ENCODE measurements at places on chromosomes 13 and 19. TPM values are rescaled to one million over a fixed set of nuclear protein-coding genes. Genes with fewer than 3 reads are reported as not detected.
A peak's percentile ranks its signal among the peaks of the same experiment; 100 is the strongest.

Gene ATCAY
- 1.3 TPM for total RNA-seq

Gene NLRP7
- not detected for total RNA-seq

Gene MRPS31
- total RNA-seq, result 14.6 TPM

Gene DCT
- total RNA-seq, result 0.17 TPM

Gene NLRP12
- 0.26 TPM for total RNA-seq

Gene DPF1
- not detected for total RNA-seq

Gene NLRP5
- total RNA-seq, result not detected

Gene KLK12
- total RNA-seq, result not detected

DNA sequence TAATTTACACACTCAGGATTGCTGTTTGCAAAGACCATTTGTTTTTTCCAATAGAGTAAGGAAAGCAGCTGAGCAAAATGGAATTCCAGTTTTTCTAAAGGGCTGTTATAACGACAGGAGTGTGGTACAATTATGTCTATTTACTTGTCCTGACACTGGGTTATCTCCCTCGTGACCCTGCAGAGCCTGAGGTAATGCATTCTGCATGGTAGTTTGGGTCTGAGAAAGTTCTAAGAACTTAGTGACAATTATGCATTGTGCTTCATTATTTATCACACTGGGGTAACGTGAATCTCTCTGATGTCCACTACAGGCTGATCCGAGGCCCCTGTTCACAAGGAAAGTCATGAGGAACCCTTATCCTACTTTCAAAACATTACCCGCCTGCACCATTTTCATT lies 50.7 kb upstream of the EDNRB start:
- no peak for DNase-seq

DNA sequence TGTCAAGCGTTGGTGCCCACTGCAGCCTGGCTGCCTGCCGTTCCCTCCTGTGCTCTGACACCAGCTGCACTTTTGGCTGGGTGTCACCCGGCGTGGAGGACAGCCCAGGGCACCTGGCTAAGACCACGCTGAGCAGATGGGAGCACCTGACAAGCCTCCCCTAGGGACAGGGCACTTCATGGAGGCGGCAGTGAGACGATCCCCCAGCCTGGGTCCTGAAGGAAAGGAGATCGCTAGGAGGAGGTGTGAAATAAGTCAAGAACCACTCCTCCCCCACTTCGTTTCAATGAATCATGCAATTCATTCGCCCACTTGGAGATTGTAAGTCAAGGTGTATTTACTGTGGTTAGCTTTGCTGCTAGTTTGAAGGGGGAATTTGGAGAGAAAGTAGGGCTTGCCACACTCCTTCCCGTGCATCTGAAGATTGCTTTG lies 38.8 kb downstream of the VSTM2B start:
- no peak for DNase-seq

- peak; percentile 93 for DNase-seq
Observed at GRCh38 chr19:53424968-53425597, 6.7 kb upstream of the ZNF761 start.

DNA sequence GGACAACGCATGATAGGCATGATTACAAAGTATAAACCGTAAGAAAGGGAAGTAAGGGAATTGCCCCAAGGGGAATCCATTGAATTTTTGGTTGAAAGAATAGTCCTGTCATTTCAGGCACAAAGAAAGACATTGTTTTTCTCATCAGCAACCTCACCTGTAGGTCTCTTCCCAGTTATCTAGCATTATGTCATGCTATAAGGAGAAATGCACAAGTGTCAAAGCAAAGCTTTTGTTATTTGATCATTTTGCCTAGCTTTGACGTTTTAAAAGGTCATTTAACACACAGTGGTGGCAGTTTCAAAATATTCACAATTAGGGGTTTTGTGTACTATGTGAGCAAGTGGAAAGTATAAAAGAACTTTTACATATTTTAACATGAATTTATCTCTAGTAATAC lies 796.2 kb upstream of the MIR17HG start:
- no peak for DNase-seq

DNA sequence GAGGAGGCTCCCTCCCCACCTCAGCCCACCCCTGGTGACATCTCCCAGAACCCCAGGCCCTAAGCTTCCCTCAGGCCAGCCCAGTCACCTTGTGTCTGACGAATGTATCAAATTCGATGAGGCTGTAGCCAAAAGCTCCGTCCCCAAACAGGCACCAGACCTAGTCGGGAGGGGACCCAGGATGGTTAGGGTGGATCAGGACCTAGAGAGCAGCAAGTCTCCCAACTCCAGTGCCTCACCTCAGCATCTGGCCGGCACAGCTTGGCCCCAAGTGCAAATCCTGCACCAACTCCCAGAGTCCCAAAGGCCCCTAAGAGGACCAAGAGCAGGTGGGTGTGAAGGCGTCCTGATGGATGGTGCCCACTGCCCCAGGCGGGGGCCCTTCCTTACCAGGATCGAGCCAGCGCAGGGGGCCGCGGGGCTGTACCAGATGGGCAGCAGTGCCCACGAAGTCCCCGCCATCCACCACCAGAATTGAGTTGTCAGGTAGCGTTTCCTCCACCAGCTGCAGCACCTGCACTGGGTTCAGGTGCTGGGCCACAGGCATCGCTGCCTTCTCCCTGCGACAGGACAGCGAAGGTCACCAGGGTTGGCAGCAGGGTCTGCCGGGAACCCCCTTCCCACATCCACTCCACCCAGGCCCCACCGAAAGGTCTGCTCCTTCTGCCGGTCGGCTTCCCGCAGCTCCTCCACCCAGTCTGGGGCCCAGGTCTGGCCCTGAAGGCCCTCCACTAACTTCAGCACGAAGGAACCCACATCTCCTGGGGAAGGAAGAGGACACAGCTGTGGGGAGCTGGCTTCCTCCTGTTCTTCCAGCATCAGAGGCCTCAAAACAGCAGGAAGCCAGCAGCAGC lies 8.8 kb downstream of the SYDE1 start:
- no peak for DNase-seq

DNA sequence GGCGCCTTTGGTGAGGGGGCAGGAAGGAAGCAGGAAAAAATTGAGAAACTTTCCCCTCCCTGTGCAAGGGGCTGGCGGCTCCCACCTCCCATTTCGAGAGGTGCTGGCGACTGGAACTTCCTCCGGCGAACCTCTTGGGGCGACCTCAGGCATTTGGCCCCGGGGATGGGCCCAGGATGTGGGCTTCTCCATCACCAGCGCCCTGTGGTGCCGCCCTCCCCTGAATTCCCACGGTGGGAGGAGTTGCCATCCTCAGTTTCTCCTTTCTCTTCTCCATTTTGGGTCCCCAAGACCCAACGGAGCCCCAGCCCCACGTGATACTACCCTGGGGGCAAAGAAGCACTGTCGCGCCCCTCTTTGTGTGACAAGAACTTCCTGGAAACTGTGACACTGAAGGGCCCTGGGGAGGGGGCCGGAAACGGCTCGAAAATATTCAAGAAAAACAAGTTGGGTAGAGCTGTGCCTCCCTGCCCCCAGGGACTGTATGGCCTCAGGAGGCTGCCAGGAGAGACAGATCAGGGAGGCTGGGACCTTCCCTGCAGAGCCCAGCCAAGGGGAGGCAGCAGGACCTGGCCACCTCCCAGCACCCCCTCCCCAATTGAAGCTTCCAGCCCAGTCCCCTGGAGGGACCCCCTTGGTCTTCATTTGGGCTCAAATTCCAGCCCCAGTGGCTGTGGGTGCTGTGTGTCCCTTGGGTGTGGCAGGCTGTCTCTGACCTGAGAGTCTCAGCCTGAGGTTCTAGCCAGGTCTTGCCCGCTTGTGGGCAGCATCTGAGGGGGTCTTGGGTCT lies 16.2 kb upstream of the AP1M2 start:
- DNase-seq, result no peak

DNA sequence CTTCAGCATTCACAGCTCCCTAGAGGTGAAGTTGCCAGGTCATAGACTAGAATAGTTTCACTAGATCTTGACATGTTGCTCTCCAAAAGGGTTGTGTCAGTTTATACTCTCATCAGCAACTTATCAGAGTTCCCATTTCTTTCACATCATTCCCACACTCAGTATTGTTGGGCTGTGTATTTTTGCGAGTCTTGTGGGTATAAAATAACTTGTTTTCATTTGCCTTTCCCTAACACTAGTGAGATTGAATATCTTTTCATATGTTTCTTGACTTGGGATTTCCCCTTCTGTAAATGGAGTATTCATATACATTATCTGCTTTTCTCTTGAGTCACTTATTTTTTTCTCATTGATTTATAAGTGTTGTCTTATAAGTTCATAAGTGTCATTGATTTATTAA lies 55.2 kb upstream of the GPR183 start:
- no peak for DNase-seq

GRCh38 chr19:39405958-39406655 lies 540 bp upstream of the ZFP36 start:
- no peak for DNase-seq

DNA sequence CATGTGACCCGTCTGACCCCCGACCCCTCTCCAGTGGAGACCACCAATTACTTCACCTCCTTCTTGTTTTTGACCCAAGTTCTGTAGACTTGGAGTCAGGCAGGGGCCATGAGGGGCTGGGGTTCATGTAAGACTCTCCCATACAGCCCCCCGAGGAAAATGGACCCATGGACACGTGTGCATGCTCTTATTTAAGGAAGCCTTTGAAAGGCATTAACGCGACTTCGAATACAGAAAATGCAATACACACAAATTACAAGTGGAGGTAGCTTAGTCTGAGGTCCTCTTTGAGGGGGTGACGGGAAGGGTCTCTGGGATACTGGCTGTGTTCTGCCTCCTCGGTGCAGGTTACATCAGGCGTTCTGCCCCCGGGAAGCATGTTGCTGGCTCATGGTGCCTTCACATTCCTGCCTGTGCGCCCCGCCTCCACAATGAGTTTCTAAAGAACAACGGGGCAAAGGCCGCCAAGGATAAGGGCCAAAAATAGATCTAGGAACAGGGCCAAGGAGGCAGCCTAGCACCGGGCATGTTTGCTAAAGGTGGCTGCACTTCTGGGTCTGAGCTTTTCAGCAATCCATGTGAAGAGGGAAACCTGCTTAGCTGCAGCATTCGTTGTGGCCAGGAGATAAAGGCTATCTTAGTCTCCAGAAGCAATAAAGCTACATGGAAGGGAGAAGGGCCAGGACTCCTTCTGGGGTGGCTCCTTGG lies 54.5 kb downstream of the RAB20 start:
- DNase-seq, result no peak

DNA sequence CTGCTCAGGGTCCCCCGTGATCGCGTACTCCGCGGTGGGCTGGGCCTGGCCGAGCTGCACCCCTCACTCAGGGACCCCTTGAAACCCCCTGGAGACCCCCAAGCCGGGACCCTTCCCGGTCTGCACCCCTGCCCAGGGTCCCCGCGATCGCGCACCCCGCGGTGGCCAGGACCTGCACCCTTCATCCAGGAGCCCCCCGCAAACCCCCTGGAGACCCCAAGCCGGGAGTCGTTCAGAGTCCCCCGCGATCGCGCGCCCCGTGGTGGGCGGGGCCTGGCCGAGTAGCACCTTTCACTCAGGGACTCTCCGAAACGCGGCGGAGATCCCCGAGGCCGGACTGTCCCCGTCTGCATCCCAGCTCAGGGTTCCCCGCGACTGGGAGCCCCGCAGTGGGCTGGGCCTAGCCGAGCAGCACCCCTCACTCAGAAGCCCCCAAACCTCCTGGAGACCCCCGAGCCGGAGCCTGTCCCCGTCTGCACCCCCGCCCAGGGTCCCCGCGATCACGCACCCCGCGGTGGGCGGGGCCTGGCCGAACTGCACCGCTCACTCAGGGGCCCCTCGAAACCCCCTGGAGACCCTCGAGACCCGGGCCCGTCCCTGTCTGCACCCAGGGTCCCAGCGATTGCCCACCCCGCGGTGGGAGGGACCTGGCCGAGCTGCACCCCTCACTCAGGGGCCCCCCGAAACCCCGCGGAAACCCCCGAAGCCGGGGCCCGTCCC lies 748 bp downstream of the LMNB2 start:
- no peak for DNase-seq

GRCh38 chr19:4693471-4694121 lies 23.5 kb upstream of the MYDGF start:
- no peak for DNase-seq

- no peak for DNase-seq
Observed at GRCh38 chr13:39855236-39855635, 199.8 kb downstream of the COG6 start.

DNA sequence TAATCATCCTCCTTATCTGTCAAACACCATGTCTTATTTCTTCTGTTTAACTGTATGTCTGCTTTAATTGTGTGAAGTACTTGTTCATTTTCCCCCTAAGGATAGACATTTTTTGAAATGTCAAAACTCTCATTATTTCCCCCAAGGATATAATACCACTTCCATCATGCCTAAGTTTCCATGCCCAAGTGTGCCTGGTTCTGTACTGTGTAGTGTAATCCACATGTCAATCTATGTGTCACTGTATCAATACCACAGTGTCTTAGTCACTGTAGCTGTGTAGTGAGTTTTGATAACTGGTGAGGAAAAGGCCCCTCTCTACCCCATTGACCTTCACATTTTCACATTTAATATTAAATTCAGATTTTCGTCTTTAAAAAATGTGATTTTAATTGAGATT lies 1265.5 kb downstream of the PCDH9 start:
- no peak for DNase-seq

- no peak for DNase-seq
Observed at GRCh38 chr13:35512271-35512920, 35.9 kb upstream of the MAB21L1 start.

DNA sequence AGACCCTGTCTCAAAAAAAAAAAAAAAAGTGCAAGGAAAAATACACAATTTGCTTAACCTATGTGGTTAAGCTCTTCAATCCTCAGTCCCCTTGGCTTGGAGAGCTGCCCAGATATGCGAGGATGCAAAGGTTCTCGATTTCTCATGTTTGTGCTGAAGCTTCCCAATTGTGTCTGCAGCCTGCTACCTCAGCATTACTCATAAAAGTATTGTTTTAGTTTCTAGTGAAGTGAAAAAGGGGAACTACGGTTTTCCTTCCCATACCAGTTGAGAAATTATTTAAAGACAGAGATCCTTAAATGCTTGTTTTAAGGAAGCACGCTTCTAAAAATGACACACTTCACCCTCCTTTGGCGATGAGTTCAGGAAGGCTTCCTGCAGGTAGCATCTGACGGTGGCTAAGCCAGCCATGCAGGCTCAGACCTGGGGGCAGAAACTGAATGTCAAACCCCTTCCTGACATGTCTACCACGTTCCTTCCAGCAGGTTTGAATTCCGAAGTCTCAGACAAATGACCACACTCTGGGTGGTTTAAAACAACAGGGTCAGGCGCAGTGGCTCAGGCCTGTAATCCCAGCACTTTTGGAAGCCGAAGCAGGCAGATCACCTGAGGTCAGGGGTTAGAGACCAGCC lies 47.9 kb downstream of the RUBCNL start:
- no peak for DNase-seq

- DNase-seq, result no peak
Observed at GRCh38 chr19:35612224-35612558, 344 bp upstream of the HAUS5 start.

DNA sequence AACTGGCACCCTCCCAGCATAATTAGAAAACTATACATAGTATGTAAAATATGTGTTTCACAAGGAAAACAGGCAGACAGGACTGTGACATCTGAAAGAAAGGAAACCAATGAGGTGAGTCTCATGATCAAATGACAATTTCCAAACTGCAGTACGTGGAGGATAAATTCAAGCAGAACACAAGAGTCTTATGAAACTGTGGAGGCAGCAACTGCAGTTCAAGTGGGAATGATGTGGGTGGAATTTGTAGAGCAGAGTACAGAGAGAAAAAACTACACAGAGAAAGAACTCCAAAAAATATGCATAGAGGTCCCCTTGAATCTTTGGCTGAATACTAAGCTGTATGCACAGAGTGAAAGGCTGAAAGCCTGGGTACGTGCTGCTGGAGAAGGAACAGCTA lies 9.7 kb downstream of the SIGLEC6 start:
- peak; percentile 8 for DNase-seq

Measured in esophagus muscularis mucosa (tissue), 4 donors.